ENCODE measurements at places on chromosomes 7 and 10. TPM values are rescaled to one million over a fixed set of nuclear protein-coding genes. Genes with fewer than 3 reads are reported as not detected.

Gene TYSND1
- 18.6 TPM for total RNA-seq

Gene METTL27
- 4.3 TPM for total RNA-seq

Gene CDNF
- total RNA-seq = 2.5 TPM

Gene MLLT10
- total RNA-seq = 26.3 TPM

Gene SFTPD
- total RNA-seq = not detected

Gene RBM20
- 10.5 TPM for total RNA-seq

Gene WEE2
- total RNA-seq = not detected

DNA sequence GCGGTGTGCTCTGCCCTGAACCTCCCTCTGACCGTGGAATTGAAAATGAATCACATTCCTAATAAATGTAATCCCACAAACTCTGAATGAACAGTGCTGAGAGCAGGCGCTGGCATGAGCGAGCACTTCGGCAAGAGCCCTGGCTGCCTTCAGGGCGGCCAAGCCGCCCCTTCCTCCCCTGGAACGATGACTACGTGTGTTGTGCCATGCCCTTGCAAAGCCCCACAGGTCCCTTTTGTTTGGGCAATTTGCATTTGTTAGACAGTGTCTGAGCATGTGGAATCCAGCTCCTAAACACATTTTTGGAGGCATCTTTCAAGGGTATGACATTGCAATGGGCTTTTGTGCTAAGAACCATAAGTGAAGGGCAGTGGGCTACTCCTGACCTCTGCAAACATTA is 95.6 kb upstream of the MKI67 start:
- H3K27ac ChIP-seq = no peak overlapping the region
- no peaks in the 10 kb centered on the region for H3K27me3 ChIP-seq
- DNase-seq = no peak

GRCh38 chr7:96441436-96442084 is 119.7 kb upstream of the SLC25A13 start:
- no peak overlapping the region for H3K27ac ChIP-seq
- H3K4me1 ChIP-seq = no peaks in the 10 kb centered on the region
- DNase-seq = no peak
- no peaks in the 10 kb centered on the region for H3K36me3 ChIP-seq

GRCh38 chr7:4286351-4286750 is 395.7 kb upstream of the FOXK1 start:
- no peak overlapping the region for H3K4me3 ChIP-seq
- no peaks in the 10 kb centered on the region for H3K36me3 ChIP-seq
- no peaks in the 10 kb centered on the region for H3K4me1 ChIP-seq
- no peak for DNase-seq
- H3K27me3 ChIP-seq = no peaks in the 10 kb centered on the region

- H3K4me3 ChIP-seq = no peak overlapping the region
- no peaks in the 10 kb centered on the region for H3K36me3 ChIP-seq
- no peak for DNase-seq
- peaks cover 7% of the 10 kb centered on the region for H3K4me1 ChIP-seq
These were observed 6.9 kb downstream of the SERPINE1 start for GRCh38 chr7:101133621-101134398.

- H3K4me3 ChIP-seq = no peak overlapping the region
- no peak overlapping the region for H3K27ac ChIP-seq
- no peaks in the 10 kb centered on the region for H3K27me3 ChIP-seq
- no peak for DNase-seq
- no peaks in the 10 kb centered on the region for H3K4me1 ChIP-seq
- no peaks in the 10 kb centered on the region for H3K36me3 ChIP-seq
These were observed 44.0 kb downstream of the RTKN2 start for GRCh38 chr10:62224606-62225005.

DNA sequence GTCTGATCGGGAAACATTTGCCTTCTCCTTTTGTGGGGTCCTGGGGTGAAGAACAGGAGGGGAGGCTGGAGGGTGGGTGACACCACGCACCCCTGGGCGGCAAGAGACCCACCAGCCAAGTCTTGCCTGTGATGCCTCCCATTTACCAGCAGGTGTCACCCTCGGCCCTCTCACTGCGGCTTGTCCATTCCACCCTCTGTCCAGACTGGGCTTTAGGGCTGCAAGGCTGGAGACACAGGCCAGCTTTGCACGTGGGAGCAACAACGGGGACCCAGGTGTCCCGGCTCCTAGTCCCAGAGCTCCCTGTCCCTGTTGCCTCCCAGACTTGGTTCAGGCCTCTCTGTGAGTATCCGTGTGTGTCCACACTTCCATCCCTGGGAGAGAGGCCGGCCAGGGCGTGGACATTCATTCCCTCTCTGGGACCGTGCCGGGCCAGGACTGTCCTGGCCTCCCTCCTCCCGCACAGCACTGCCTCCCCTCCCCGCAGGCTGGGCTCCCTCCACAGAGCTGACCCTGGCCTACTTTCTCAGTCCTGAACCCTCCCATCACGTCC is 36.2 kb upstream of the GTF2IRD1 start:
- peak; percentile 64 for DNase-seq
- H3K27me3 ChIP-seq = peaks cover 10% of the 10 kb centered on the region
- H3K4me3 ChIP-seq = no peak overlapping the region
- no peaks in the 10 kb centered on the region for H3K36me3 ChIP-seq
- H3K27ac ChIP-seq = no peak overlapping the region

- DNase-seq = no peak
- H3K4me1 ChIP-seq = peaks cover 11% of the 10 kb centered on the region
- no peak overlapping the region for H3K27ac ChIP-seq
These were observed 18.3 kb downstream of the AGAP3 start for GRCh38 chr7:151104411-151105235.

DNA sequence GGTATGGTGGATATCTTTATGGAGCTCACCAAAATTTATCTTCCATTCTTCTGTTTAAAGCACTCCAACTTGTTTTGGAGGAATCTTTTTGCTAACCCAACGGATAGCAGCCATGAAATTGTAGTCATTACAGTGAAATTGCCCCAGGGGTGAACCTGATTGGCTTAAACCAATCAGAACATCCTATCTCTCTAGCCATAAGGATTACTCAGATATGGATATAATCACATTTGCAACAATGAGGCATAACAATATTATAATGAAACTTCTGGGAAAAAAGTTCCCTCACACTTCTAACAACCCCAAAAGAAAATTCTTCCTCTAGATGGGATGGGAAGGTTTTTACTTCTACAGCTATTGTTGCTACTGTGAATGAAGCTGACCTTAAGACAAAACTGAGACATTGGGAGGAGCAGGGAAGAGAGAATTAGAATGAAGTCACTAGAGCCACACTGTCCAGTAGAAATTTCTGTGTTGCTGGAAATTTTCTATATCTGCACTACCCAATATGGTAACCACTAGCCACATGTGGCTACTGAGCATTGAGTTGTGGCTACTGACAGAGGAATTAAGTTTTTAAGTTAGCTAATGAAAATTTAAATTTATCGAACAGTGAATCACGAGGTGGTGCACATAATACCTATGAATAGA is 50.4 kb upstream of the ARHGAP21 start:
- no peak overlapping the region for H3K27ac ChIP-seq
- no peaks in the 10 kb centered on the region for H3K27me3 ChIP-seq
- no peaks in the 10 kb centered on the region for H3K36me3 ChIP-seq
- DNase-seq = no peak
- H3K4me3 ChIP-seq = no peak overlapping the region
- no peaks in the 10 kb centered on the region for H3K4me1 ChIP-seq

GRCh38 chr10:18162021-18162627 is 21.9 kb downstream of the CACNB2 start:
- peak overlapping the region; percentile 74 for H3K27ac ChIP-seq
- no peak for DNase-seq
- H3K4me1 ChIP-seq = peaks cover 4% of the 10 kb centered on the region

- H3K27ac ChIP-seq = no peak overlapping the region
- DNase-seq = no peak
- no peak overlapping the region for H3K4me3 ChIP-seq
- no peaks in the 10 kb centered on the region for H3K4me1 ChIP-seq
- H3K36me3 ChIP-seq = no peaks in the 10 kb centered on the region
These were observed 282.8 kb downstream of the ARHGAP12 start for GRCh38 chr10:31645786-31646185.

- no peaks in the 10 kb centered on the region for H3K27me3 ChIP-seq
- no peak overlapping the region for H3K4me3 ChIP-seq
- H3K4me1 ChIP-seq = no peaks in the 10 kb centered on the region
- H3K27ac ChIP-seq = no peak overlapping the region
- no peak for DNase-seq
These were observed 118.6 kb downstream of the MDFIC start for GRCh38 chr7:115040495-115040894.

DNA sequence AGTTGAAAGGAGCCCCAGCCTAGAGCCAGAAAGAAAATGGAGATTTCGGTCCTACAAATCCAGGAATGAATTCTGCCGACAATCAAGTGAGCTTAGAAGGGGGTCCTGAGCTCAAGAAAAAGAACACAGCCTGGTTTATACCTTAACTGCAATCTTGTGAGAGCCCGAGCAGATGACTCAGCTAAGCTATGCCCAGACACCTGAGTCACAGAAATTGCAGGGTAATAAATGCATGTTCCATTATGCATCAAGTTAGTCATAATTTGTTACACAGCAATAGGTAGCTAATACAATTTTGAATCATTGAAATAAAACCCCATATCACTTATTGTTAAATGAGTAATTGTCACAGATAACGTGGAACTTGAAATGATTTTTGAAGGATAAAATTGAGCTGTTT is 111.8 kb upstream of the FOXP2 start:
- no peaks in the 10 kb centered on the region for H3K36me3 ChIP-seq
- DNase-seq = no peak
- H3K4me1 ChIP-seq = no peaks in the 10 kb centered on the region

- no peaks in the 10 kb centered on the region for H3K4me1 ChIP-seq
- no peak within 1 kb of the TSS for H3K4me3 ChIP-seq
- peaks cover 8% of the 10 kb centered on the region for H3K27me3 ChIP-seq
These were observed at the start of gene DMBT1 for GRCh38 chr10:122560279-122560804. DMBT1 (plus strand) TSS chr10:122560754; CDS start chr10:122560771, 17 bp downstream.

GRCh38 chr7:13641714-13642113 is 347.8 kb downstream of the ETV1 start:
- H3K4me1 ChIP-seq = no peaks in the 10 kb centered on the region
- H3K4me3 ChIP-seq = no peak overlapping the region
- DNase-seq = no peak
- no peaks in the 10 kb centered on the region for H3K36me3 ChIP-seq
- H3K27ac ChIP-seq = no peak overlapping the region

DNA sequence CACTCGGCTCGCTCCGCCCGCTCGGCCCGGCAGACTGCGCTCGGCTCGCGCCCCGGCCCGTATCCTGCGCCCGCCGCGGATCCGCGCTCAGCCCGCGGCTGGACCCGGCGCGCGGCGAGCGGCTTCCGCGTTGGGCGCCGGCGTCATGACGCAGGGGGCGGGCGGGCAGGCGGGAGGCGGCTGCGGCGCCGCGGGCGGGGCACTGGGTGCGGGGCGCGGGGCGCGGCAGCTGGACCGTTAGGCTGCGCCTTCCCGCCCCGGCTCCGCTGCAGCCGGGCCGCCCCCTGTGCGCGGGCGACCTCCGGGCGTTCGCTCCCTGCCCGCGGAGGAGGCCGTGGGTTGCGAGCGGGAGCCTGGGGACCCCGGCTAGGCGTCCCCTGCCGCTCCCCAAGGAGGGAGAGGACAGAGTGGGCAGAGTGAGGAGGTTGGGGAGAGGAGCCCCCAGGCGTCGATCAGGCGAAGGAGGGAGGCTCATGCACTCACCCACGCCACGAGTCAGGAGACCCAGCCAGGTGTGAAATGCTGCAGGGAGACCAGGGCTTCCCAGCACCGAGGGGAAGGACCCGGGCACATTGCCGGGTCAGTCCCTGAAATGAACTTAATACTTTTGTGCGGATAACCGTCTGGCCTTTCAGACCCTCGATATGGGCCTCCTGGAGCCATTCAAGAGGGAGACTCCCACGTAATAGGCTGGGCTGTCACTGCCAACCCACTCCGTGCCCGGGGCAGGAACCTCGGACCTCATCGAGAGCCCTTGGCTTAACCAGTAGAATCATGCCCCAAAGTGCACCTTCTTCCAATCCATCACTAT is at the start of gene PIP4K2A:
TSS of gene PIP4K2A (minus strand) at position 100 of the 811 bp plus-strand sequence. CDS start 252 bp downstream, outside the sequence.
- no peaks in the 10 kb centered on the region for H3K36me3 ChIP-seq
- no peaks in the 10 kb centered on the region for H3K27me3 ChIP-seq

DNA sequence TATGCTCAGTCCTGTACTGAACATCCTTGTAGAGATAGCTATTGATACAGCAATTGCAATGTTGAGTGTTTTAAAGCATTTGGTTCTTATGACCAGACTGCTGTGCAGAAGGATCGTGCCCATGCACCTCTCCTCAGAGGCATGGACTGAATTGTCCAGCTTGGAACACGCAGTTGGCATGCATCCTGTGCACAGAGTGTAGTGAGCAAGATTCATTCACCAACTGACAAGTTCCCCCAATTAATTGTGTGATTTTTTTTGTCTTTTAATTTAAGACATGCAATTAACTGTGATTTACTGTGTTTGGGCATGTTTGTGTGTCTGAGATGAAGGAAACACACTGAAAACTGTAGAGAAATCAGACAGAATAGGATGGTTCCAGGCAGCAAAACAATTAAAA is 323.7 kb downstream of the CDK14 start:
- H3K4me1 ChIP-seq = no peaks in the 10 kb centered on the region
- no peak for DNase-seq
- H3K27ac ChIP-seq = no peak overlapping the region
- H3K27me3 ChIP-seq = no peaks in the 10 kb centered on the region
- H3K36me3 ChIP-seq = no peaks in the 10 kb centered on the region

DNA sequence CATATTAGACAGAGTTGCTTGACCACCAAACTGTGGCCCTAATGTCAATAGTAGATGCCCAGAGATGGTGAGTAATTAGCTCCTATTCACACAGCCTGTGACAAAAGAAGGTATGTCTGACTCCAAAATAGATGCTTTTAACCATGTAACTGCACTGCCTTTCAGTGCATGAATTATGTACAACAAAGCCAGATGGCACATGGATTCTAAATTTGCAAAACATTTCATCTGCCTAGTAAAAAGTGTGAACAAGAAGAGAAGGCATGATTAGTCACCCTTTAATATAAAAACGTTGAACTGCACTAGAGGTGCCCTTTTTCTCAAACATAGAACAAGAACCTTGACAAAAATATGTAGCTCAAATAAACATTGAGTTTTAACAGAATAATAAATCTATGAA is 35.5 kb upstream of the PTPRZ1 start:
- no peak overlapping the region for H3K4me3 ChIP-seq
- H3K36me3 ChIP-seq = no peaks in the 10 kb centered on the region
- no peak overlapping the region for H3K27ac ChIP-seq
- no peak for DNase-seq
- no peaks in the 10 kb centered on the region for H3K4me1 ChIP-seq
- H3K27me3 ChIP-seq = no peaks in the 10 kb centered on the region

- H3K4me1 ChIP-seq = no peaks in the 10 kb centered on the region
- H3K27ac ChIP-seq = no peak overlapping the region
- DNase-seq = no peak
These were observed 148.4 kb downstream of the KLF6 start for GRCh38 chr10:3636356-3637181.

DNA sequence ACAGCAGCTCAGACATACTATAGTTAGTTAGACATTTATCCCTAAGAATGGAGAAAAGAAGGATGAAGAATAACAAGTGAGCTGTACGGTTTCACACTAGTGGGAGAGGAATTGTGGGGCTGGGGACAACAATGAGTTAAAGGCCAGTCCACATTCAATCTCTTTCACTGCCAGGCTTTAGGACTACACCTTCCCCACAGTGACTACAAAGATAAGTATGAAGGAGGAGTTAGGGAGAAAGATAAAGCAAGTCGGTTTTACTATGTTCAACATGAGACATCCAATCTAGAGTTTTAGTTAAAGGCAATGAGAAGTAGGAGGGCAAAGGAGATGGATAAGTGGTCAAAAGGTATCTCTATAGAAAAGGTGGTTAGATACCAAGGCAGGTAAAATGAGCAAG is 16.3 kb downstream of the ARHGAP12 start:
- H3K27me3 ChIP-seq = no peaks in the 10 kb centered on the region
- DNase-seq = no peak
- peaks cover 3% of the 10 kb centered on the region for H3K36me3 ChIP-seq
- H3K4me1 ChIP-seq = peaks cover 12% of the 10 kb centered on the region

All from transverse colon (tissue), 4 donors.